ENCODE measurements at places on chromosomes 11 and 22. TPM values are rescaled to one million over a fixed set of nuclear protein-coding genes. Genes with fewer than 3 reads are reported as not detected.

Gene MMP7
- not detected for total RNA-seq

Gene MEI1
- 37.0 TPM for total RNA-seq

Gene SOX10
- total RNA-seq = not detected

Gene PHOX2A
- total RNA-seq = not detected

Gene MRGPRX4
- not detected for total RNA-seq

Gene KCNJ4
- not detected for total RNA-seq

Gene OLFML1
- not detected for total RNA-seq
